ENCODE measurements at places on chromosomes 13 and 19. TPM values are rescaled to one million over a fixed set of nuclear protein-coding genes. Genes with fewer than 3 reads are reported as not detected.

The ETV2 gene
- 0.55 TPM for total RNA-seq

The VWA8 gene
- total RNA-seq = 21.5 TPM

The GPC6 gene
- not detected for total RNA-seq

The CIC gene
- 87.4 TPM for total RNA-seq

The KIR3DL2 gene
- not detected for total RNA-seq

DNA sequence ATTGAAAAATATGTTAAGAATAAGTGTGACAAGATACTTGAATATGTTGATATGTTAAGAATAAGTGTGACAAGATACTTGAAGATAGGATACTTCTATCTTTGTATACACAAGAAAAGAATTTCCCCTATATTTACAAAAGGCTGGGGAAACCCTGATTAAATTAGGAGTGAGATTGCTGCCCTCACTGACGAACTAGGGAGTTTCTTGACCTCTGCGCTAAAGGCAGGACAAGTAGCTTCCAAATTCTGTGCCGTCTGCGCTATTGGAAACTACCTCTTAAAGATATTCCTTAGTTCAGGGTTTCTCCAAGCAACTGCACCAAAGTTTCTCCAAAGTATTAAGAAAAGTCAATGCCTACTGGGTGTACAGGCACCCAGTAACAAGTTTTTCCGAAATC is 730 bp downstream of the ZNF260 start:
- no peak for DNase-seq

DNA sequence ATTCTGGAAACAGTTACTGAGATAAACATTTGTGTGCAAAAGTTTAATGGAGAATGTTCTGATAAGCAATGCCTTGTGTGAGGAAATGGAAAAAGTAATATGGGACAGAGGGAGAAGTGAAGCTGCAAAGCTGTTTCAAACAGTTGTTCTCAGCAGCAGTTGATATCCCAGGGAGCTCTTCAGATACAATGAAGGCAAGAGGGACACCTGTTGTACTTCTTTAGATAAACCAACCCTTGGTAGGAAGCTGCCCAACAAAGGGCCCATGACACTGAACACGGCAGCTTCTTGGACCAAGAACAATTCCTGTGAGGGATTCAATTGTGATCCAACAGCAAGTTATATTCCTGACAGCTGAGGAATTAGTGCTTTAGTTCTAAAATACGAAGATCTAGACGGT is 894.3 kb upstream of the PCDH20 start:
- DNase-seq = no peak

DNA sequence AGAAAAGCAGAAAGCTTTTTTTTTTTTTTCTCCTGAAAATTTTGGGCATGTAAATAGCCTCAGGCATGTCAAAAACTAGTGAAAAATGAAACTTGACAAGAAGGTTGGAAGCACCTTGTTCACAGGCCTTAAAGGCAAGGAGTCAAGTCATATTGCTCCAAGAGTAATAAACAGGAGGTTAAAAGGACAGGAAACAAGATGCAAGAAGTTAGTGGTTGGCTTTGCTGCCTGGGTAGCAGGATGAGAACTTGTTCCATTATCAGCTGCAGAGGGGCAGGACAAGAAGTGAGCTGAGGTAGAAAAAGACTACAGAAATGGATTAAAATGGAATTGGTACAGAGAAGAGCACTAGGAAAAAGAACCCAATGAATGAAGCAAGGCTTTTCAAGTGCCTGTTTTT is 242.6 kb downstream of the DCT start:
- no peak for DNase-seq

GRCh38 chr19:42487032-42487797 is 41.1 kb downstream of the CEACAM1 start:
- DNase-seq = no peak

- no peak for DNase-seq
Measured at GRCh38 chr13:23437916-23438315, 4.4 kb upstream of the SACS start.

GRCh38 chr19:30077851-30078355 is 135.9 kb downstream of the URI1 start:
- DNase-seq = no peak

DNA sequence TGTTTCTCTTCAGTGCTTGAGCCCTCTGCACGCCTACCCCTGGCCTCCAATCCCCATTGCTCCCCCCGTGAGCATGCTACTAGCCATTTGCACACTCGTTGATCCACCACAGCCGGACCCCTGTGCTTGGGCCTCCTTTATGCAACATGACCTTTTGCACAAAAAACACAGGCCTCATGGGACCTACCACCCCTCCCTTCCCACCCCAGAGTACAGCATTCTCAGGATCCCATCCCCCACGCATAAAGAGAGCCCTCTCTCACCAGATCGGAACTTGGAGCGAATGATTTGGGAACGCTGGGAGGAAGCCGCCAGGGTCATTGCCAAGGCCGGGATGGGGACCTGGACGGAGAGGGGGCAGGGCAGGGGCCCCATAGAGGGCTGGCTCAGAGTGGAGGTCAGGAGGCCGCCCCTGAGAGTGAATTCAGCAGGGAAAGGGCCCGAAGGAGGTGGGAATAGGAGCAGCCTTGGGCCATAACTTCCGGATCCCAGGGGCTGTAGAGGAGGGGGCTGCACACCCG is 754 bp downstream of the MAMSTR start:
- DNase-seq = no peak

DNA sequence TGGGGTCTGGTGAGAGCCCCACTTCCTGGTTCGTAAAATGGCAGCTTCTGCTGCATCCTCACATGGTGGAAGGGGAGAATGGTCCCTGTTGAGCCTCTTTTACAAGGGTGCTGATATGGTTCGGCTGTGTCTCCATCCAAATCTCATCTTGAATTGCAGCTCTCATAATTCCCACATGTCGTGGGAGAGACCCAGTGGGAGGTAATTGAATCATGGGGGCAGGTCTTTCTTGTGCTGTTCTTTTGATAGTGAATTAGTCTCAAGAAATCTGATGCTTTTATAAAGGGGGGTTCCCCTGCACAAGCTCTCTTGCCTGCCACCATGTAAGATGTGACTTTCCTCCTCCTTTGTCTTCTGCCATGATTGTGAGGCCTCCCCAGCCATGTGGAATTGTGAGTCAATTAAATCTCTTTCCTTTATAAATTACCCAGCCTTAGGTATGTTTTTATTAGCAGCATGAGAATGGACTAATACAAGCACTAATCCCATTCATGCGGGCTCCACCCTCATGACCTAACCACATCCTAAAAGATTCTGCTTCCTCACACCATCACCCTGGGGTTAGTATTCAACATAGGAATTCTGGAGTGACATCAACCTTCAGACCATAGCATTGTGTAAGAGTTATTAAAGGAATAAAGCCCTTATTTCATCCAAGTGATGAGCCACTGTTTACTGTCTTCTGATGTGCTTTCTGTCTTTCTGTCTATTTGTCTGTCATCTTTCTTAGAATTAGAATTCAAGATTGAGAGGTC is 159.0 kb upstream of the IRS2 start:
- DNase-seq = no peak

GRCh38 chr13:39186205-39186875 is 148.1 kb downstream of the NHLRC3 start:
- no peak for DNase-seq

GRCh38 chr13:73578251-73578875 is 519.6 kb downstream of the KLF5 start:
- DNase-seq = no peak

GRCh38 chr19:32203161-32203560 is 142.2 kb upstream of the ZNF507 start:
- no peak for DNase-seq

DNA sequence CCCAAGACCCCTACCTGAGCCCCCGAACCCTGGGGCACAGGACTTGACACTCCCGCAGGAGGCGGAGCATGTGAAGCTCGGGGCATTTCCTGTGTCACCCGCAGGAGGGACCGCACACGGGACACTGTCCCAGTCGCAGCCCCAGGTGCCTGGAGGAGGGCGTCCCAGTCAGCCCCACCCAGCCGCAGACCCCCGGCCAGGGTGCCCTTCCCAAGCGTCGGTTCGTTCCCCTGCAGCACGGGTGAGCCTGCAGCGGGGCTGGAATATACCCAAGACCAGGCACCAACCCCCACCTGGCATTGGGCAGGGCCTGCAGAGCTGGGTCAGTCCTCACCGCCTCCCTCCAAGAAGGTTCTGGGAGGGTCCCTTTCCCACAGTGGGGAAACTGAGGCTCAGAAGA is 21.6 kb downstream of the TCF3 start:
- no peak for DNase-seq

- DNase-seq = no peak
Measured at GRCh38 chr13:113939944-113940297, 34.0 kb downstream of the C13orf46 start.

DNA sequence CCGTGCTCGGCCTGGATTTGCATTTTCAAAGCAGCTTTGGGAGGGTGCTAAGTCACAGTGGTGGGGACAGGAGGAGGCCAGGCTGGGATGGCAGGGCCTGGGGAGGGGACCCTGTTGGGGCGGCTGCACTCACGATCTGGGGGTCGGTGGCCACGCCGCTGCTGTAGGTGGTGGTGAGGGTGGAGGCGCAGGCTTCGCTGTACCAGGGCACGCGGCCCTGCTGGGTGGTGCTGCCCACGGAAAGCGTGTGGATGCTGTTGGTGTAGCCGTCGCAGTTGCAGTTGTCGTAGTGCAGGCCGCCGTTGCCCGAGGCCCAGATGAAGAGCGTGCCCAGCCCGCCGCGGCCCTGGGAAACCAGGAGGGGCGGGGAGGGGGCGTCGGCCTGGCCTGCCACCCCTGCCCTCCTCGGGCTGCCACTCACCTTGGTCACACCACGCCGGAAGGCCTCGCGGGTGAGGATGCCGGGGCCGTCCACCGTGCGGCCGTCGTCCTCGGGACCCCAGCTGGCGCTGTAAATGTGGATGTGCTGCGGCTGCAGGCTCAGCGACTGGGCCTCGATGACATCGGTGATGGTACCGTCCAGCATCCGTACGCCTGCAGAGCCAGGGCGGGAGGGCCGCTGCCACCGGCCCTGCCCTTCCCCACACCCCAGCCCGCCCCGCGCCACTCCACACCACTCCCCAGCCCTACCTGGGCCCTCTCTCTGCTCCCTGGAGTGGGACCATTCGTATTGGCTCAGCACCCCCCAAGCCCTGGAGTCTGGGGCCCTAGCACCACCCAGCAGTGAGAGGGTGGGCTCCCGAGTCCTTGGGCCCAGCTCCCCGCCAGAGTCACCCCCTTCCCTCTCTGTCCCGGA is 3.2 kb downstream of the PCSK4 start:
- DNase-seq = no peak

DNA sequence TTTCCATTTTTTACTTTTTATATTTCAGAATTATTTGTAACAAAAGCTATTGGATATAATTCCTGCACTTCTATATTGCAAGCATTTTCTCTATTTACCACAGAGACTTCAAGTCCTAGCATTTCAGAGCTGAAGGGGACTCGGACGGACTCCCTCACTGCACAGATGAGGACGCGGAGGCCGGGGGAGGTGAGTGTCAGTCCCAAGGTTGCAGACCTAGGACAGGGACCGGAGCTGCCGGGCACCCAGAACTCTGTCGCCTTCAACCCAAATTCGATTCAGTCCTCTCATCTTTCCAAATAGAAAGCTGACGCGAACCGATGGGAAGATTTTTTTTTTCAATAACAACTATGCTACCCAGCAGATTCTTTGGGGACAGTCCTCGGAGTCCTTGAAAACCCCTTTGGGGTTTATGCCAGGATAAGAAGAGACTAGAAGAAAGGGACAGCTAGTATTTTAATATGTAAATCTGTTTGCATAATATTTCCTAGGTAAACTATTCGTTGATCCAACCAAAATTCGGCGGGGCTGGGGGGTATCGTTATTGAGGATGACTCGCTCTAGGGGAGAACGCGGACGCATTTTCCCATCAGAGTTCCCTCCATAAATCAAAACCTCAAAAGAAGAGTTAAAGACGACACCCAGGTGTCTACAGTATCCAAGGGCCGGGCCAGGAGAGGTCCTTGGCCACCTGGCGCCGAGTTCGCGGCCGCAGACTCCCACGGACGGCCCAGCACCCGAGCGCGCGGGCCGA is 803 bp downstream of the FLT3 start:
- DNase-seq = no peak

- no peak for DNase-seq
Measured at GRCh38 chr19:579111-579841, 6.9 kb downstream of the BSG start.

DNA sequence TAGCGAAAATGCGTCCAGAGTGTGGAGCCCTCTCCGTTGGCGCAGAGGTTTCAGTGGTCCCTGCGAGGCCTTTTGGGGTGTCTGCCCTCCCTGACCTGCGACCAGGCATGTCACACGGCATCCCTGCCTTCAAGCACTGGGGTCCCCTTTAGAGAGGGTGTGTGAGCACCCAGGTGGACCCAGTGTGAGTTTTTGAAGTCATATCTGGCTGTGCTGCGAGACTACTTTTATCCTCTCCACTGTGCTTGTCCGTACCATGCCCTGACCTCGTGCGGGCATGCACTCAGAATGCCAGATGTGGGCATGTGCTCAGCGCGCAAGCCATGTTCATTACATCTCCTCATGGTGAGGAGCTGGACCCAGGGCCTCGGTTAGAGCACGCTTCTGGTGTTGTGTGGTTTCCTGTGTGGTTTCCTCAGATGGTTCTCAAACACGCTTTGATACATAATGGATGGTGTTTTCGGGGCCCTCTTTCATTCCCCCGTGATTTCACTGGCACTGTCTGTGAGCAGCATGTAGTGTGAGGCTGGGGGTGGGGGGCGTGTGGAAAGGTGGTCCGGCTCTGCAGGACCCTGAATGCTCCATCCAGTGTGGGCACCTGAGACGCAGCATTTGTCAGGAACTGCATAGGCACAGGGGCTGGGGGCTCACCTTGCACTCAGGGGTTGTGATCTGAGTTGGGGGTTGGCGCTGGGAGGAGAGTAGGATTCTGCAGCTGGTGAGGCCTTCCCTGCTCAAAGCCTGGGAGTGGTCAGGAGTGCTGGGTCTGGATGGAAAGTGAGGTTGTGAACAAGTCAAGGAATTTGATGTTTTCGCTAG is 2.3 kb downstream of the TFDP1 start:
- peak; percentile 26 for DNase-seq

- DNase-seq = no peak
Measured at GRCh38 chr13:114022876-114023275, 49.0 kb upstream of the C13orf46 start.

GRCh38 chr13:107753291-107753690 is 462.0 kb downstream of the LIG4 start:
- DNase-seq = no peak

DNA sequence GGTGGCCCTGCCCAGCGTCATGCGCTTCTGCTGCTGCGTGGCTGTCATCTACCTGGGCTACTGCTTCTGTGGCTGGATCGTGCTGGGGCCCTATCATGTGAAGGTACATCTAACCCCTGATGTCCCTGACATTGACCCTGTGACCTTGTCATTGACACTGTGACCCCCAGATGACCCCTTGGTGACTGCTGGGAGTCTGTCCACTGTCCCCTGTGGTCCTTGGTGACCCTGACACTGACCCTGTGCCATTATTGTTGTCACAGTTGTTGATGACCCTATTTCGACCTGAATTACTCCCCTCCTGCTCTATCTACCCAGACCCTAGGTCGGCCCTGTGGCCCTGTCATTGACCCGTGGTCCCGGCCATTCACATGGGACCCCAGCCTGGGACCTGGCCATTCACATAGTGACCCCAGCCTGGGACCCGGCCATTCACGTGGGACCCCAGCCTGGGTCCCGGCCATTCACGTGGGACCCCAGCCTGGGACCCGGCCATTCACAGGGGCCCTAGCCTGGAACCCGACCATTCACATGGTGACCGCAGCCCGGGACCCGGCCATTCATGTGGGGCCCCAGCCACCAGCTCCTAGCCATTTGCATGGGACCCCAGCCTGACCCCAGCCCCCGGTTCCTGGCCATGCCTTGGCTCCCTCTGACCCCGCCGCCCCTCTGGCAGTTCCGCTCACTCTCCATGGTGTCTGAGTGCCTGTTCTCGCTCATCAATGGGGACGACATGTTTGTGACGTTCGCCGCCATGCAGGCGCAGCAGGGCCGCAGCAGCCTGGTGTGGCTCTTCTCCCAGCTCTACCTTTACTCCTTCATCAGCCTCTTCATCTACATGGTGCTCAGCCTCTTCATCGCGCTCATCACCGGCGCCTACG is 5.7 kb upstream of the PNPLA6 start:
- DNase-seq = no peak
